ENCODE measurements at places on chromosomes 1 and 21.

- DNase-seq: no peak
Observed at GRCh38 chr1:110633646-110634030, 27.5 kb upstream of the KCNA2 start.

- no peak for DNase-seq
Observed at GRCh38 chr1:46820560-46821060, 21.8 kb downstream of the CYP4B1 start.

DNA sequence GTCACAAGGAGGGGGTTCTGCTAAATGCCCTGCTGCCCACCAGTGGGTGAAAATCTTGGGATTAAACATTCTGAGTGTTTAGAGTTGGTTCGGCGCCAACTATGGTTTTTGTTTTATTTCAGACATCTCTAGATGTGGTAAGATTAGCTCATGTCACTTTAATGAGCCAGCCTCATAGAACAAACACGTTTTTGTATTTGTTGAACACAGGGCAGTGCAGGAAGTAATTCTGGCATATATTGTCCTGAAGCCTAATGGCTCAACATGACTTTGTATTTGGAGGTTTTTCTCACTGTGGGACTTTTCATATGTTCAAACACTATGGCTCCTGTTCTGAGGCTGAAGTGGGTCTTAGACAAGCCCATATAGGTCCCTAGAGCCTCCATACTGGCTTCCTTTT is 107.8 kb downstream of the NGF start:
- no peak for DNase-seq

- no peak for DNase-seq
Observed at GRCh38 chr1:204841798-204842197, 28.9 kb upstream of the NFASC start.

DNA sequence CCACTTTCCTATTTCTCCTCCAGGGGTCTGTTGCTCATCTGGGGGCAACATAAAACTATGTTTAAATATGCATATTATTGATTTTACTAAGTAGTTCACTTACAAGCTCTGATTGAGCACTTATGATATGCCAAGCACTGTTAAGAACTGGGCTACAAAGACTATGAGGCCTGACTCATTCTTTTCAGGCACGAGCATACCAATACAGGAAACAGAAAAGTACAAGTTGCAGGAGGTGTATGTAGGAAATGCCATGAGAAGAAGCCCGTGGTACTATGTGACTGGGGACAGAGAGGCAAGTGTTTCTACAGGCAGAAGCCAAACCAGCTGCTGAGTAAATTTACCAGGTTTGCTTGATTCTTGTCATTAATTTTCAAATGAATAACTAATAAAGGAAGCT is 120.4 kb upstream of the PTGFR start:
- DNase-seq: no peak

- DNase-seq: peak; percentile 21
Observed at GRCh38 chr1:206797534-206798383, 25.5 kb upstream of the IL10 start.

DNA sequence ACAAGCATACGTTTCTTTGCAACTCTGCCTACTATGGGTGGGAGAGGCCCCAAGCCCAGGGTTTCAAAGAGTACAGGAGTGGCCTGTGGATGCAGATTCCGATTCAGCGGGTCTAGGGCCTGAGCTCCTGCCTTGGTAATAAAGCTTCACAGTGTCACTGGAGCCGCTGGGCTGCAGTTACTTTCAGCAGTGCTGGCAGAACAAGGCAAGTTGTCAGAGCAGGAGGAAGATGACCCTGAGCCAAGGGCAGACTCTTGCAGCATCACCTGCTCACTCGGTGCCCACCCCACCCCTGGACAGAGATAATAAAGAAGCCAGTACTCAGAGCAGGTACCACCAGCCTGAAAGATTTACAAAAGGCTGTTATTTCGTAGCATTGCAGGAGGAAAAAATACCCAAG is 8.0 kb upstream of the RAP1GAP start:
- no peak for DNase-seq

DNA sequence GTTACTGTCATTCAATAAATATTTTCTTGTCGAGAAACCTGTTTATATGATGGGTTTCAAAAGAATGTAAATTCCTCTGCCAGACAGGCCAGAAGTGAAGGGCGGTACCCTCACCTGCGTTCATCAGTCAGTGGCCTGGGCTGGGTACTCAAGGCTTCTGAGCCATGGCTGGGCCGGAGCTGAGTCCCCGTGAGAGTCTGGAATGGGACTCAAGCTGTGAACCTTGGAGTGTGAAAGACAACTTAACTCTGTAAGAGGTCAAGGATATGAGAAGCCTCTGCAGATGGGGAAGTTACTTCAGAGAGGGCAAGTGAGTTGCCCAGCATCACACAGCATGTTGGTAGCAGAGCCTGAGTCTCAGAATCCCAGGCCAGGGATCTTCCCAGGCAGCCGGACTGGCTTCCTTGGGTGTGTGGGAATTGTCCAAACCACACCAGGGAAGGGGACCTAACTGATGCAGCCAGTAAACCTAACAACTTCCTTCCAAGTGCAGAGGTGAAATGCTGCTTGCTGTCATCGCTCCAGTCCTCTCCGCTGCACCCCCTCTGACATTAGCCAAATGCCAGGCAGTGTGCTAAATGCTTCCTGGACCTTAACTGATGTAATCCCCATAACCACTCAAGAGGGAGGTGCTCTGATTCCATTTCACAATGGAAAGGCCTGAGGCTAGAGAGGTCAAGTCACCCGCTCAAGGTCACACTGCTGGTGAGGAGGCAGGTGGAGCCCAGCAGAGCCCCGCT is 4.8 kb downstream of the DISP3 start:
- no peak for DNase-seq

- DNase-seq: no peak
Observed at GRCh38 chr1:42998386-42998785, 39.7 kb upstream of the SLC2A1 start.

DNA sequence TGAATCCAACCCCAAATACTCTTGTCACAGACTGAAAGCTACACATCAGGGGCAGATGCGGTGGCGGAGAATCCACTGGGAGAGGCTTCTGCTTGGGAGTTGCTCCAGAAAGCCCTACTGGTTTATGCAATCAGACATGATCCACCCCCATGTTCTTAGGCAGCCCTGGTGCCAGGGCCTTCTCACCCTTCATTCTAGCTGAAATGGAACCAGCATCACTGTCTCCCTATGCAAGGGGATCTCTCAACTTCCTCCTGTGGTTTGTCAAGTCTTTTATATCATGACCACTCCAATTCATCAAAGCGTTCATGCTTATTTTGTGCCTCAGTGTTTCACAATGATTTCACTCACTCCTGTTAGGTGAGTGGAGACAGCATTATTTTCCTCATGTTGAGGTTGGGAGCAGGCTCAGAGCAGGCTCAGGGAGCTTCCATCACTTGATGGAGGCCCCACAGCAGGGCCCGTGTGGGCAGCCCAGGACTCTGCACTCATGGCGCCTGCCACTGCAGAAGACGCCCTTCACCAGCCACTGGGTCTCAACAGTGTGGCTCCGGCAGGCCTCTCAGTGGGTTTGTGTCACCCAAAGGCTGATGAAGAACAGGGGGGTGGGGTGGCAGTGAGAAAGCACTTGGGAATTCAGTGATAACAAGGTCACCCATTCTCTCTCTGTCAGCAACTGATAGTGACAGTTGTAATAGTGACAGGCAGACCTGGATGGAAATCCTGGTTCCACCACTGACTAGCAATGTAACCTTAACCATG is 67.1 kb downstream of the CD58 start:
- no peak for DNase-seq

DNA sequence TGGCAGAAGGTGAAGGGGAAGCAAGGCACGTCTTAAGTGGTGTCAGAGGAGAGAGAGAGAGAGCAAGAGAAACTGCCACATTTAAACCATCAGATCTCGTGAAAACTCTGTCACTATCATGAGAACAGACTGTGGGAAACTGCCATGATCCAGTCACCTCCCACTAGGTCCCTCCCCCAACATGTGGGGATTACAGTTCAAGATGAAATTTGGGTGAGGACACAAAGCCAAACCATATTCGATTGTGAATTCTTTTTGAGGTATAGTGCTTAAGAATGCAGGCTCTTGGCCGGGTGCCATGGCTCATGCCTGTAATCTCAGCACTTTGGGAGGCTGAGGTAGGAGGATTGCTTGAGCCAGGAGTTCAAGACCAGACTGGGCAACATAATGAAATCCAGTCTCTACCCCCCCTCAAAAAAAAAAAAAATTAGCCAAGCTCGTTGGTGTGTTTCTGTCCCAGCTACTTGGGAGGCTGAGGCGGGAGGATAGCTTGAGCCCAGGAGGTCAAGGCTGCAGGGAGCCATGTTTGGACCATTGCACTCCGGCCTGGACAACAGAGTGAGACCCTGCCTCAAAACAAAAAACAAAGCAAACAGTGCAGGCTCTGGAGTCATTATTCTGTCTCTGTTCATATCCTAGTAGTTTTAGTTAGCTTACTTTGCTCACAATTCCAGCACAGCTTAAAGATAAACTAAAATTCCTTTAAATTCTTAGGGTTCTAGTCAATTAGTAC is 6.0 kb downstream of the ZCCHC17 start:
- DNase-seq: no peak

DNA sequence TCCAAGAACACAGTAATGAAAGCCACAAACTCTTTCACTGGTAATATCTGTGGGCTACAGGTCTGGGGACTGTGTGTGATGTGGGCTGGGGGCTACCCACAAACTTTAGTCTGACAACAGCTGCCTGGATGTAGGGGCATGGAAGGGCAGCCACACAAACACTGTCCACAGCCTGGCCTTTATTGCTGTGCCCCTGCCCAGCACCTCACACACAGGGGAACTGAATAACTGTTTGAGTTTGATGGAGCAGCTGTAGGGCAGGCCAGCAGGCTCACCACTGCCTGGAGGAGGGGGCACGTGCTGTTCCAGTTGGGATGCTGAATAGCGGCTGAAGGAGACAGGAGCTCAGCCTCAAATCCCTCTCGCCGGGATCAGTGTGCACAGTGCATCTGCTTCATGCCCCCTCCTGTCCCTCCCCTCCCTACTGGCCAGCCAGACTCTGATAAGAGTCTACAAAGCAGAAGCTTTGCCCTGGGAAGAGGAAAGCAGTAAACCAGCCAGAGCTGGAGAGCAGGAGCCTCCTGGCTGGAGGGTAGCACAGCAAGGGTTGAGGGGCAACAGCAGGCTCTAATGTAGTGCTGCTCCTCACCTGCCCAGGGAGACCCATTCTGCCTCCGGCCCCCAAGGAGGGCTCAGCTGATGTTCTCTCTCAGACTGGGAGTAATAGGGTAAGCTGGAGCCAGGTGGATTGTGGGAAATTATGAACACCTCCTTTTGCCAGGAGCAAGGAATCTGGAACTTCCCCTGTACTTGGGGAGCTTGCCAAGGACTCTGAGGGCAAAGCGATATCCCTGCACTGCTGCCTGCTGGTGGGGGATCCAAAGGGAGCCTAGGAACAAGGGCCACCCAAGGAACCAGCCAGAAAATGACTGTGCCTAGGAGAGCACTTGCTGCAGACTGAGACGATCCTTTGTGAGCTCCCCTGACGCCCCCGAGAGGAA is 70.2 kb upstream of the GOLT1A start:
- DNase-seq: no peak

DNA sequence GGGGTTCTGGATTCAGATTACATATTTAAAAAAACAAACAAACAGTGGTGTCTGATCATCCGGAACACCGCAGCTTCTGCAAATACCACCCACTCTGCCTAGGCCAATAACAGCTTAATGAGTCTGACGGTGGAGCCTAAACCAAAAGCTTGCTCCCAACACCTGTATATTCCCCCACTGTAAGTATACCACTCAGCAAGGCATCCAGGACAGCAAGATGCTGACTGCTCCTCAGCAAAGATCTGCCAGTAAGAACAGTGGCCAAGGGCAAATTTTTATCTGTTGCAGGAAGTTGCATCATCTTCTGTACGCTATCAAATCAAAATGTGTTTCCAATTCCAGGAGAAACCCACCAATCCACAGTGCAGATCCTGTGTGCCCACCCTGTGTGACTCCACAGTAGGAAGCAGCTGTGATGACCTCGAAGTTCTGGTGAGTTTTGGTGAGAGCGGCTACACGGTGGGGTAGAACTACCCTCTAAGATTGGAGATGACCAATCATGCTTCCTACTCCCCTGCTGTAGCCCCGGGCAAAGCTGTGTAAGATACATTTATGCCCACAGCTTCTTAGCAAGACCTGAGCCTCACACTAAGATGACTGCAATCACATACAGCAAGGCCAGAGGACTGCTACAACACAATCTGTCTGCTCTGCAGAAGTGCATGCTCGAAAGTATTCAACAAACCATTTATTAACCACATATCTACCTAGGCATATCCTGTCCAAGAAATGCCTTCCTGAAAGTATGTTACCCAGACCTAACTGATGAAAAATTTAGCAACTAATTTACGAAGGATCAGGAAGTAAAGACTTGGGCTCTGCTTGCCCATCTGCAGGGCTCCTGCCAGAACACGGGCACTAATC is 30.5 kb downstream of the SIPA1L2 start:
- no peak for DNase-seq

All from ACHN (cell line).